ENCODE measurements at places on chromosomes 16 and 17.

GRCh38 chr16:84749815-84750214, 50.0 kb downstream of the USP10 start:
- no peak for DNase-seq

DNA sequence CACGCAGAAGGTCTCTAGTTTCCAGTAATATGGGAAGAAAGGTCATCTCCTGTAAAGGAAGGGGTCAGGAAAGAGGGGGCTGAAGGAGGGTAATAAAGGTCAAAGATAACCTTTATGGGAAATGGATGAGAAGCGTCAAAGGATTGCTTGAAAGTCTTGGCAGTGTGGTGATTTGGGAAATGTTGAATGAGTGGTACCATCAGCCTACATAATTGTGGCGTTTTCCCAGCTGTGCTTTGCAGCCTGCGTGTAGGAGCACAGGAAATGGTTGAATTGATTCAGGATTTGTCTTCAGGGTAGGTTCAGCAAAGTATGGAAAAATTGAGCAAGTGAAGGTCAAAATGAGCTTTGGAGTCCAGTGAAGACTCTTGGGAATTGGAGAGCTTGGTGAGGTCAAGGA, 115.8 kb upstream of the NOL11 start:
- no peak for DNase-seq

- no peak for DNase-seq
Observed at GRCh38 chr17:69779378-69780214, 295.4 kb upstream of the KCNJ16 start.

DNA sequence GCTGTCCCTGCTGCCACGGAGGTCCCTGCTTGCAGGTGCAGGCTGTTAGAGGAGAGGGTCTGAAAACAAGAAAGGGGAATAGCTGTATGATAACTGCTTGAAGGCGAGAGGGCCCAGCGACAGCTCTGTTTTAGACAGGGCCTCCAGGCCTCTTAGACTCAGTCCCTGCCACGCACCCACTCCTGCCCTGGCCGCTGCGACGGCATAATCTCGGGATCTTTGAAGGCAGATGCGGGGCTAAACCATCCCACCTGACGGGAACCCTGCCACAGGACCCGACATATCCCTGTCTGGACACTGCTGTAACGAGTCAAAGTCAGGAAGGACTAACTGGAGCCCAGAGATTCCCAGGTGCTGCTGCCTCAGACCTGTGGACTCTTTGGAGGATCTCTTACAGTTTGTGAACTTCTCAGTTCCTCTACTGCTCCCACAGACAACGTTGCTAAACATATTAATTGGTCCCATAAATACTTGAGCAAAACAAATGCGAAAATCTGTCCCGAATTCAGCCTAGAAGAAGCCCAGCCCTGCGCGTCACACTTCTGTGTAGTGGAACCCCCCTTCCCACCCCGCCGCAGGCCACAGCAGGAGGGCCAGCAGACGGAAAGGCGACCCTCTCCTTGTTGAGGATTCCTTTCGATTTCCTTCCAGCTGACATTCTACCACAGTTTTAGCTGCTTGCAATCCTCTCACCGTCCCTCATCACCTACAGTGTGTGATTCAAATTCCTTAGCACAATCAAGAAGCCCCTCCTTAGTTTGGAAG, 998 bp upstream of the TMEM11 start:
- DNase-seq, result no peak

Measured in iPS DF 6.9 (cell line).